ENCODE measurements at places on chromosomes 6 and 20.

DNA sequence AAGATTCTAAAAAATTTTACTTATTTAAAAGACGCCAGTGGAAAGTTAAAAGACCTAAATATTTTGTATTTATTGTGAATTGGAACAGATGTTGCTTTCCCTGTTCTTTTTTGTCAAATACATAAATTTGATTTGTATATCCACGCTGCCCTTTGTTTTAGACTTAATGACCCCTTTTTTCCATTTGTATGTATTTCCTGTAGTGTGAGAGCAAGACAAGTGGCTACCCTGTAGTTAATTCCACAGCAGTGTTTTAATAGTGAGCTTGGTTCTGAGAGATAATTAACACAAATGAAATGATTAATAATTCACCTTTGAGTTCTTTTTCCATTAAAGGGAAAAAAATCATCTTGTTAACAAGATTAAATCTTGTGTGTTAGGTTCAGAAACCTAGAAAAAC lies 16.6 kb downstream of the SH3BGRL2 start:
- DNase-seq, result no peak

DNA sequence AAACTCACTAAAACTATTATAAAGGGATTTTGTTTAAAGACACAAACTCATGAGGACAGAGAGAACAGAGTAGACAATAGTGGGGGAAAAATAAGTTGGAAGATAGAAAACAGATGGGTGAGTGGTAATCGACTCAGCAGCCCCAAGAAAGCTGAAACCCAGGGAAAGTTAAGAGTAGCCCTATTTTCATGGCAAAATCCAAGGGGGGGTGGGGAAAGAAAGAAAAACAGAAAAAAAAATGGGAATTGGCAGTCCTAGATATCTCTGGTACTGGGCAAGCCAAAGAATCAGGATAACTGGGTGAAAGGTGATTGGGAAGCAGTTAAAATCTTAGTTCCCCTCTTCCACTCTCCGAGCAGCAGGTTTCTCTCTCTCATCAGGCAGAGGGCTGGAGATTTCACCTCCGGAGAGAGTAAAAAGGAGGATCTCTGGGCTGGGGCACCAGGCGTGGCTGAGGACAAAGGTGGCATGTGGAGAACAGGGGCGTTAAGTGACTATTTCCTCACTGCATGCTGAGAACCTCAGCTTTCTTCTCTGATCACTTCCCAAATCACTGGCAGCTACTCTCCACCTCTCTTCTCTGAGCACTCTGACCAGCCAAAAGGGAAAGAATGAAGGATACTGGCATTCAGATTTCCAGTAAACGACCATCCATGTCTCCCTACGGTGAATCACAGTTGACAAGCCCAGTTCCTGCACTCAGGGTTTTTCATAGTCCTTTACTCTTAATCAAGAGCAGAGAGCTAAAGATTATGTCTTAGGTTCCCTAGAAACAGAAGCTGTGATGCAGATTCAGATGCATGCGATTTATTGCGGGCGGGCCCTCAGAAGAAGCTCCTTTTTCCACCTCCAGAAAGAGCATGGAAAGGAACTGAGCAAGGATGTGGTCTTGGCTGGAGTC lies 7.3 kb upstream of the RNF24 start:
- no peak for DNase-seq

GRCh38 chr20:33993576-33994221 lies at the start of gene RALY:
RALY (plus strand) TSS chr20:33993911; CDS start chr20:34072075, 78,164 bp downstream.
- DNase-seq, result peak; percentile 96

DNA sequence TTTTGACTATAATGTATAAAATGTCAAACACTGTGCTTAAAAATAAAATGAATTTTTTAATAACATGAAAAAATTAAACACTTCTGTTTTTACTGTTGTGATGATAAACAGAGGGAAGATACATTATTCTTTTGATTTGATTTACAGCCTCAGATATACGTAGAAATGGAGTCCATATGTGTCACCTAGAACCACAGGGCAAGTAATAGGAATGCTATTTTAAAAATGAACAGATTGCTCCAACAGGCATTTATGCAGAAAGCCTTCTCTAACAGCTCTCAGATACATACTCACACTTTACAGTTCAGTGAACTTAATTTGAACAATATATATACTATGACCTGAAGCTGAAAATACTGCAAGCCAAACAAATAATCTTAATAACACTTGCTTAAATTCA lies 1551.0 kb downstream of the GRIK2 start:
- no peak for DNase-seq

GRCh38 chr6:68575765-68576439 lies 59.2 kb upstream of the ADGRB3 start:
- DNase-seq, result no peak

GRCh38 chr20:9302091-9302462 lies 212.3 kb upstream of the LAMP5 start:
- no peak for DNase-seq

DNA sequence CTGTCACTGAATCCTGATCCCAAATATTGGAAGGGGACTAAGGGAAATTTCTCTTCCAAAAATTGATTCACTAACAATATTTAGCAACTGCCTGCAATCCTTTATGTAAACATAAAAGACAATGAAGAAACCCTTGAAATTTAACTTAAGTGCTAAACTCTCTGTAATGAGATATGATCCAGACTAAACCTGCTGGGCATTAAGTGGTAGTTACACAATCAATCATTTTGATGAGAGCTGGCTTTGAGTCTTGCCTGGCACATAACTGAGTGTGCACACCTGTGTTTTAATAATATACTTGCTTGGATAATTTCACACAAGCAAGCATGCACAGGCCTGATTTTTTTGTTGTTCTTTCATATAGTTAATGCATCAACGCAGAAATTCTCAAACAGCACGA lies 9.8 kb upstream of the ZFP64 start:
- no peak for DNase-seq

- no peak for DNase-seq
These were observed 67.5 kb downstream of the THEMIS start for GRCh38 chr6:127833336-127833735.

- DNase-seq, result no peak
These were observed at the start of gene PGK2 for GRCh38 chr6:49787176-49787575. PGK2 (minus strand) TSS chr6:49787285; CDS start chr6:49787187, 98 bp downstream.

DNA sequence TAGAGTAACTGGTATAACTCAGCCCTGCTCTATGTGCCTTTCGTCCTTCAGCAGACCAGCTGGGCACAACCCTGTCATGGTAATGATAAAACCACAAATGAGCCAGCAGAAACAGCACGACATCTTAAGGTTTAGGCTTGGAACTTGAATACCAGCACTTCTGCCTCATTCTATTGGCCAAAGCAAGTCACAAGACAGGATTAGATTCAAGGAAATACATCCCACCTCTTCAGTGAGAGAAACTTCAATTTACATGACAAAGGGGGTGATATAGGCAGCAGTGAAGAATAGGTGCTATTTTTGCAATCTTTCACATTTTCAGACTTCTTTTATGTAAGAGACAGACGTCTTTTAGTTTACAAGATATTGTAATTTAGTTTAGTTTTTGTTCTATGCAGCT lies 69.8 kb upstream of the SLC35F1 start:
- DNase-seq, result no peak

GRCh38 chr6:157974967-157975366 lies 6.7 kb upstream of the SYNJ2 start:
- DNase-seq, result no peak

DNA sequence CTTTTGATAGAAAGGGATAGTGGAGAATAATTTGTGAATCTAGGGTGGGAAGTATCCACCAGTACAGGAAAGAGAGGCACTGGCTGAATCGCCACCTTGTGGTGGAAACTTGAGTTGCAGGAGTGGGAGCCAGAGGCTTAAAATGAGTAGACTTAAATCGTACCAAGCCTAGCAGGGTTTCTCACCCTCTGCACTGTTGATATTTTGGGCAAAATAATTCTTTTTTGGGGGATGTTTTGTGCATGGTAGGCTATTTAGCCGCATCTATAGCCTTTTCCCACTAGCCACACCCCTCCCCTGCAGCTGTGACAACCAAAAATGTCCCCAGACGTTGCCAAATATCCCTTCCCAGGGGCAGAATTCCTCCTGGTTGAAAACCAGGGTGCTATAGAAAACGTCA lies 119.1 kb downstream of the DHX35 start:
- peak; percentile 81 for DNase-seq

DNA sequence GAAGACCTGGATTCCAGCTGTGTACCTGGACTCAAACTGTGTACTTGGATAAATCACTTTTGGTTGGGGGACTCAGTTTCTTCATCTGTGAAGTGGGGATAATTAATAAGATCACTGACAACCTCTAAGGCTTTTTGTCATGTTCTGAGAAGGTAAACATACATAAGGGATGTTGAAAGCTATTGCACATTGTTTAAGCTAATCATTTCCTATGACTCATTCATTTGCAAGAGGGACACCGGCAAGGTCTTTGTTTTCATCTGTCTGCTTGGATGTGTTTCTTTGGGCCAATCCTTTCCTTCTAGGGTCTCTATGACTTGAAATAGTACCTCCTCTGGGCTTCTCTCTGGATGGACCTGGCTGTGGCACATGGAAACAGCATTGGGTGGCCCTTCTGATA lies 6.8 kb downstream of the PROKR2 start:
- DNase-seq, result no peak

DNA sequence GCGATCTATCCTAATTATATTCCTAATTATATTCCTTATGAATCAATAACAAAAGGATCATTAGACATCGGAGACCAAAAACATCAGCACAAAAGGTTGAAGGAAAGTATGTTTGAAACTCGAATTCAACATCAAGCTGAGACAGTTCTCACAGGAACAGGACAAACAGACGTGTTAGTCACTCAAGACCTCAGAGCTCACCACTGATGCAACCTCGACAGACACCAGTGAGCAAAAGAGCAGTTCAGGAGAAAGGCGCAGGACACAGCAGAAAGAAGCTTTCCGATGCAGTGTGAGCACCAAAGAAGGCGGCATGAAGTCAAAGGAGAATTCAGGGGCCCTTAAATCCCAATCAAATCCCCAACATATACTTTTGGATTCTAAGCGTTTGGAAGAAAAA lies 6.3 kb upstream of the RAMACL start:
- DNase-seq, result no peak

- DNase-seq, result no peak
These were observed 2.3 kb downstream of the RBM38 start for GRCh38 chr20:57393321-57394120.

DNA sequence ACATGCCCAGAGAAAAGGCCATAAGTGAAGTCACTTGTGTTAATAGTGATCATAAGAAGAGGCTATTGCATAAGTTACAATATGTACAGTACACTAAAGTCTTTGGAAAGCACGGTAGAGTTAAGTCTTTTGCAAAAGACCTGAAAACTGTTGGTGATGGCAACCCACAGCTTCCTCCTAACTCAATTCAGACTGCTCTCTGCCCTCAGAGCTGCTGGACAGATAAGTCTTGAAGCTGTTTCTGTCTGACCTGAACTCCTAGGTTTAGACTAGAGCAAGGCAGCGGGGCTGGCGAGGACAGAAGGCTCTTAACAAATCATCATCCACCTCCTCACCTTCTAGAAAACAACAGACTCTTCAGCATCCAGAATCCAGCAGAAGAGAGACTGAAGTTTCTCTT lies 125.4 kb downstream of the CD24 start:
- DNase-seq, result no peak

- no peak for DNase-seq
These were observed 32.5 kb upstream of the ADIG start for GRCh38 chr20:38548356-38549083.

- no peak for DNase-seq
These were observed 28.5 kb upstream of the TMEM244 start for GRCh38 chr6:129889580-129889979.

- no peak for DNase-seq
These were observed 129.3 kb downstream of the KLHL32 start for GRCh38 chr6:97053643-97054411.

- no peak for DNase-seq
These were observed 3.4 kb downstream of the THEMIS start for GRCh38 chr6:127897484-127897883.

DNA sequence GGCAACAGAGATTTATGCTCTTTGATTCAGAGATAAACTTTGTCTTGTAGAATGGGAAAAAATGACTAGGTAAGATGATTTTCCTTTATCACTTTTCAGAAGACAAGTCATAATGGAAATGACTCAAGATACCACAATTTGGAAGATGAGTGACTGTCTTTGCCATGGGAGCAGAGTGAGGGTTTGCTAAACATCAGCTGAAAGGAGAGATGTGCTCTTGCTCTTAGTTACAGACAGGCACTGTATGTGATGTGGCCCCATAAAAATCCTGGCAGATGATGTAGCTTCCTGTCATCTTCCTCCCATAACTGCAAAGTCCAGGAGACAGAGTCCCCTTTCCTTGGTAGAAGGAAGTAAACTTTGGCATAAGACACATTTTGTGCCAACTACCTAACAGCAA lies 47.6 kb downstream of the BACH2 start:
- DNase-seq, result no peak

- no peak for DNase-seq
These were observed 1.1 kb downstream of the DPM1 start for GRCh38 chr20:50957276-50957675.

DNA sequence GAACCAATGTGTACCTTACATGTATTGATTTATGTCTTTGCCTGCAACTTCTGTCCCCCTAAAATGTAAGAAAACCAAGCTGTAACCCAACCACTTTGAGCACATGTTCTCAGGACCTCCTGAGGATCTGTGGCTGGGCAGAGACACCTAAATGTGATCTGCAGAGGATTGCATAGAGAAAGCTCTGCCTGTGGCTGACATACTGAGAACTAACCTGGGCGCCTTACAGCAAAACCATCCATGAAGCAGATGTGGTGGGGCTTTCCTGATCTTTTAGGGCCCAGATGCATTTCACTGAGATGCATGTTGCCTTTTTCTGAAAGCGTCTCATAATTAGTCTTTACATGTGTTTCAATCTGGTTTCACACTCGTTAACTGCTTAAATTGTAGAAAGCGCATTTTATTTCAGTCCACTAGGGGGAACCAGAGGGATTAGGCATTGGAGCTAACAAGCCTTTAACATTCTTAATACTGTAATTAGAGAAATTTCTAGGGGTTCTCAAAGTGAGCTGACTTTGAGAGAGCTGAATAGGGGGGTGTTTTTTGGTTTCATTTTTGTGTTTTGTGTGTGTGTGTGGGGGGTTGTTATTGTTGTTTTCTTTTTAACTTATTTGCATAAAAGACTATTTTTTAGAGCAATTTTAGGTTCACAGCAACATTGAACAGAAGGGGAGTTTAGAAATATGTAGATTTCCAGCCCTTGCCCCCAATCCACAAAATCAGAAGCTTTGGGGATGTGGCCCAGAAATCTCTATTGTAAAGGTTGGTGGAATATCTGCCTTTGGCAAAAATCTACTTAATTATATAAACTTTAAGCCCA lies 50.9 kb upstream of the FAM184A start:
- DNase-seq, result no peak

- DNase-seq, result no peak
These were observed 22.5 kb upstream of the C6orf58 start for GRCh38 chr6:127554435-127555006.

DNA sequence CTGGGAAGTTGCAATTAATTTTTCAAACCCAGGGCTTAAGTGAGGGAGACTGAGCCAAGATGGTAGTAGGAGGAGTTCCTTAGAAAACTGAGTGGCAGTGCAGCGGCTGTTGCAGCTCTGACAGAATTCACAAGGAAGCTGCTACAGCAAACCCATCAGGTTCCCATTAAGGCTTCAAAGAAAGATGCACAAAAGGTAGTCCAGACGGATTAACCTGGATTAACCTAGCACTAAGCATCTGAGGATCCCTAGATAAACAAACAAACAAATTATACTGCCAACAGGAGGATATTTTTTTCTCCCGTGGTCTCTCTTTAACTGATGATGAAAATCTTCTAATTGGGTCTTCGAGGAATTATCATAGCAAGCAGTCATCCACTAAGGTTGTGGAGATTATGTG lies 5.2 kb downstream of the TENT5A start:
- DNase-seq, result no peak

All from activated CD4-positive, alpha-beta T cell treated with anti-CD3 and anti-CD28 coated beads, Interleukin-2, amount 50 U/mL, for 1 hour (primary cell).